ENCODE measurements at places on chromosomes 2 and 18.

DNA sequence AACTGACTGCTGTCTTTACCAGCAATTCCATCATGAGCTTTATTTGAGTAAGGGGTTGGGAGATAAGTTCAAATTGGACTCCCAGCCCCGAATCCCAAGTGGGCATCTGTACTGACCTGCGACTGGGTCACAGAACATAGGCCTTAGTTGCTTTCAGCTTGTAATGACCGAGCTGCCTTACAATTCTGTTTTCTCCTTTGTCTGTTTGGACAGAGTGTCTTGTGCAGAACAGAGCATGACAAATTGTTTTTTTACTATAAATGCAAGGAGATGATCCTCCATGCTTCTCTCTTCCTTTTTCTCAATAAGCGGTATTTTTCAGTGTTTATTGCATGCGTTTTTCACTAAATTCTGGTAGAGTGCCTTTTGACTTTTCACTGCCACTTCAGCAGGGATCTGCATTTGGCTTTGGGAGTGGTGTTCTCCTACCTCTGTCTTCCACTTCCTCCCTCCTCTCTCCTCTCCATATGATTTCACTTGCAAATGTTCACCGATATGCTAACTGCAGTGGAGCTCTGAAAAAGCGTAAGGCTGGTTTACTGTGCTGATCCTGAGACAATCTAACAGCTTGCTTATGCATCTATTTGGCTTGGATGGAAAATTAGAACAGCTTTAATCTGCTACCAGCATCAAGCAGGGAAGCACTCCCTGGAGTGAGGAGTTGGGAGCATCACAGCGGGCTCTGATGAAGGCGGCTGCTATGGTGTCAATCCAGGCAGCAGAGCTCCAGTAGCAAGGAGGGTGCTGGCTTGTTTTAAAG lies 158.8 kb upstream of the SMIM21 start:
- DNase-seq: no peak

- DNase-seq: no peak
These were observed 1624.9 kb upstream of the CELF4 start for GRCh38 chr18:39190508-39190907.

- DNase-seq: no peak
These were observed 9.7 kb downstream of the SERPINB7 start for GRCh38 chr18:63784787-63785452.

- no peak for DNase-seq
These were observed 103.1 kb upstream of the ARHGAP28 start for GRCh38 chr18:6626457-6626856.

- no peak for DNase-seq
These were observed 50.9 kb downstream of the MYCN start for GRCh38 chr2:15991231-15991630.

- DNase-seq: no peak
These were observed 550 bp downstream of the RAB1A start for GRCh38 chr2:65129286-65129825.

DNA sequence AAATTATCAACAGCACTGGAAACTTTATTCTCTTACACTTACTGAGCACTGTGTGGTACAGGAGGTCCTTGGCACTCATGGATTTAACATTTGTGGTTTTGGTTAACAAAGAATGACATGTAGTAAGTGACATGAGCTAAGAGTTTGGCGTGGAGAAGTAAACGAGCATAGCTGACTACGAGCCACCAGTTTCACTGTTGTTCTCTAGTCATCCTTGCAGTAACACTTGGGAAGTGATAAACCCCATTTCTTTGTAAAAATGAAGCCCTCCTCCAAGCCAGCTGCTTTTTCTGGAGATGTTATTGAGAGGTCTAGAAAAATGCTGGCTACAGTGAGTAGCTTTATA lies 32.7 kb downstream of the QPCT start:
- DNase-seq: no peak

DNA sequence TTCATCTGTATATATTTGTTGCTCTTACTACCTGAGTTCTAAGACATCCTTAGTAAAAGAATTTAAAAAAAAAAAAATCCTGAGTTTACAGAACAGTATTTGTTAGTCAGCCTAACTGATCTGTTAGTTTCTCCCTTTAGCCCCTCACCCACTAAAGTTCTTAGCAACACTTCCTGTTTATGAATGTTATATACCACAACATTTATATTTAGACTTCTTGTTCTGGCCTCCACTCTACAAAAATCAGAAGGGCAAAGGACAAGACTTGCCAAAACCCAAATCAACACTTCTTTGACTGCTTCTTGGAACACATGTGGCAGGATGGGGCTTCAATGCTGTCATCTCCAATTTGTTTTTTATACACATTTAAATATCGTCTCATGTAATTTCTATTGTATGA lies 71.1 kb downstream of the MGAT5 start:
- no peak for DNase-seq

GRCh38 chr2:104318001-104318665 lies 535.8 kb upstream of the POU3F3 start:
- no peak for DNase-seq

- no peak for DNase-seq
These were observed 15.3 kb downstream of the SCN9A start for GRCh38 chr2:166360426-166360825.

GRCh38 chr2:63898839-63899238 lies 57.1 kb downstream of the UGP2 start:
- no peak for DNase-seq

GRCh38 chr2:132814651-132815050 lies 144.6 kb upstream of the LYPD1 start:
- no peak for DNase-seq

GRCh38 chr2:18903750-18904149 lies 314.4 kb upstream of the NT5C1B start:
- no peak for DNase-seq

DNA sequence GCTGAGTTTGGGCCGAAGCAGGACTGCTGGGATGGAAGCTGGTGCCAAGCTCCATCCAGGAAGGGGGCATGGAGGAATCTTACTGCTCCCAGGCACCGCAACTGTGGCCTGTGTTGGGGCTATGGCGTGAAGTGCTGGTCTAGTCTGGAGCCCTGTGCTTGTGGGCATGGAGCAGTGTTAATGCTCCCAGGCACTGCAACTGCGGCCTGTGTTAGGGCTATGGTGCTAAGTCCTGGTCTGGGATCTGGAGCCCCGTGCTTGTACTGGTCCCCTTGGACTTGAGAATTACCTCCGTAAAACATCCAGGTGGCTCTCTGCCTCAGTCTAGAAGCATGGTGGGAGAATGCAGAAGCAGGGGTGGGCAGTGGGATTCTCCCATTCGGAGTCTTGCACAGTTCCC lies 1379.4 kb upstream of the ACVR2A start:
- no peak for DNase-seq

GRCh38 chr18:59569390-59569791 lies 127.8 kb downstream of the CCBE1 start:
- DNase-seq: no peak

GRCh38 chr18:63979409-63979920 lies 9.6 kb downstream of the SERPINB8 start:
- no peak for DNase-seq

GRCh38 chr2:219079417-219079816 lies 18.7 kb upstream of the IHH start:
- DNase-seq: no peak

GRCh38 chr2:48009256-48009655 lies 103.0 kb upstream of the FBXO11 start:
- DNase-seq: no peak

DNA sequence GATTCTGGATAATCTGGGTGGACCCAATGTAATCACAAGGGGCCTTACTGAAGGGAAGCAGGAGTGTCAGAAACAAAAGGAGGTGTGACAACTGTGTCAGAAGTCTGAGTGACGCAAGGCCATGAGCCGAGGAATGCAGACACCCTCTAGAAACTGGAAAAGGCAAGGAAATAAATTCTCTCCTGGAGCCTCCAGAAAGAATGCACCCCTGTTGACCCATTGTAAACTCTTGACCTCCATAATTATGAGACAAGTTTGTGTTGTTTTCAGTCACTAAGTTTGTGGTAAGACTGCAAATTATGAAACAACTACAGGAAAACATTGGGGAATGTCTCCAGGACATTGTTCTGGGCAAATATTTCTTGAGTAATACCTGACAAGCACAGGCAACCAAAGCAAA lies 47.3 kb upstream of the B3GNT7 start:
- DNase-seq: no peak

- no peak for DNase-seq
These were observed 111.7 kb downstream of the CDH2 start for GRCh38 chr18:28065031-28065792.

- DNase-seq: no peak
These were observed 104.5 kb downstream of the DHRS9 start for GRCh38 chr2:169173876-169174275.

GRCh38 chr2:181573140-181573736 lies 83.7 kb downstream of the CERKL start:
- peak; percentile 24 for DNase-seq

DNA sequence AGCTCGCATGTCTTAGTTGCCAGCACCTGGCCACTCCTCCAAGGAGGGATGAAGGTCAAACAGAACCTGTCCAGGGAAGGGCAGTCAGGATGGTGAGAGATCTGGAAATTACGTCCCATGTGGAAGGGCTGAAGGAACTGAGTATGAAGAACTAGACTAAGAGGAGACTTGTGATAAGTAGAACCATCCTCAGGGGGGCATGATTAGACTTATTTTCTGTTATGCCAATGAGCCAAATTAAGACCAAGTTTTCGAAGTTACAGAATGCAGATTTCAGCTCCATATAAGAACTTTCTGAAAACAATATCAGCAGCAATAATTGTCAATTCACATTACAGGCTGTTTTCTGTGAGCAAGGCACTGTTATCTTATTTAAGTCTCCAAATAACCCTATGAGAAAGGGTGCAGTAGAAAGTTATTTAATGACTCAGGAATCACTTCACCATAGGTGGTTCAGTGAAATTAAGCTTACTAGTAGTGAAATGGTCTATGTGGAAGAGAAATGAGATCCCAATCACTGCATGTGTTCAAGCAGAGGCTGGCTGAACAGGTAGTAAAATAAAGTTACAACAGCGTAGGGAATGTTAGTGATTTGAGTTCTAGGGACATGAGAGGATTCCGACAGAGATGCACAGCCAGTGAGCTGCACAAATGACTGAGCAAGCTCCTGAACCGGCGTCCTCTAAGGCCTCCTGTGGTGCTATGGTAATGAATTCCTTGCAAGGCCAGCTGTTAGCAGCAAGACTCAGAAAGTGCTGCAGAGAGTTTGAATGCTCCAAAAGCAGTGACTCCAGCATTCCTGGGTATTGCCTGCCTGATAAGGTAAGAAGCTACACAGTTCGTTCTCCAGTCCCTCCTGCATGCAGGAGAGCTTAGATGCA lies 4.5 kb upstream of the DYM start:
- DNase-seq: no peak

DNA sequence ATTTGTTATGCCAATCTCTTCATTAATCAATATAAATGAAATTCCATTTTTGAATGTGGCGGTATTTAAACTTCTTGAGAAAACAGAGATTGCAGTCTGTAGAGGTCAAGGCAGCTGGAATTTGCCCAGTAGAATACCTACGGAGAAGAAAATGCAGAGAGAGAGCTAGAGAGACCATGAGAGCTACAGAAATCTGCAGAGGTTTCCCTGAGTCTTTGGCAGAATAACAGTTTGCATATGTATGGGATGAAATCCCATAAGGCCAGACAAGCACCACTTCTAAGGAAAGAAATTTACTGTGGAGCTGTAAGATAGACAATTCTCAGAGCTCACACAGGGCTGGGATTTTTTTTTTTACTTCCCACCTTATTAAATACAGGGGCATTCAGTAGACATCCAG lies 23.6 kb upstream of the TMEFF2 start:
- no peak for DNase-seq

DNA sequence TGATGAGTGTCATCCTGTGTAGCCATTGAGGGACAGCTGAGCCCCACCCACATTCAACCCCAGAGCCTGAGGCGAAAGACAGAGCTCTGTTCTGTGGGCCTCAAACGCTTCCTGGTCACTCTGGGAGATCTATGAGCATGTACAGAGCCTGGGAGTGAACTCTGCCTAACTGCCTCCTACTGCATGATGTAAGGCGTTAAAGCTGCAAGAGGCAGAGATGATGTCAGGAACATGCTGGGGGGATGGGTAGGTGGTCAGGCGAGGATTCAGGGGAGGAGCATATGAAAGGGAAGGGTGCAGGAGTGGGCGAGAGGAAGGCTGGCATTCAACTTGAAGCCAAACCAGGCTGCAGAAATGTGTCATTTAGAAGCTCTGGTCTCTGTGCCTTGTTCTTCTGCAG lies 181.0 kb downstream of the TFCP2L1 start:
- DNase-seq: no peak

DNA sequence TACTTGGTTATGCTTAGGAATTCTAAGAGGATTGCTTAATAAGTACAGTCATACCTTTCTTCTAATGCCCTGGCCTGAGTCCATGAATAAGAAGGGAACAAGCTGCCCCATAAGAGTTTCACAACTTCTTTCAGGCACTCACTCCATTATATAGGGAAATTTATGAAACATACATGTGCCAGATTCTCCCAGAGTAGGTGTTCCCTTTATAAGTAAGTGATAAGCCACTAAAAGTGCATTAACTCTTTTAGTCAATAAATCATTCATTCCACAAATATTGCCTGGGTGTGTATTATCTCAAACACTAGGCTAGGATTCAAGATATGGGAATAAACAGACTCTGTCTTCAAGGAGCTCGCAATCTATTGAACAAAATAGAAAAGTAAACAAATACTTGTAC lies 84.5 kb upstream of the RBBP8 start:
- DNase-seq: no peak

GRCh38 chr2:237539681-237540080 lies 26.7 kb upstream of the PRLH start:
- DNase-seq: no peak

DNA sequence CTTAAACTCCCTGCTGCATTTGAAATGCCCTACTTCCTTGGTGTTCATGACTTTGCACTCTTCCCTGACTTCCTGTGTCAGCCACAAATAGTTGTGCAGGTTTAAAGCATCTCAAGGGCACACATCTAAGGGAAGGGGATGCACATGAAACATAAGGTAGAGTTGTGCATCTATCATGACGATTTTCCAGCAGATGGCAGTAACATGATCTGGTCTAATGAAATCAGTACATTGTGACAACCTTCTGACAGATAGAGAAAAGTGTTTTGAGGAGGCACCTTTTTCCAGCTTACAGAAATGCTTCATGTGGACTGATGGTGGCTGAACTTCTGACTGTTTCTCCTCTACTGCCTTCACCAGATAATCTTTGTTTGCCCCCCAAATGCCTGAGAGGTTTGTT lies 238.9 kb downstream of the XIRP2 start:
- no peak for DNase-seq

GRCh38 chr2:63792530-63792929 lies 49.2 kb upstream of the UGP2 start:
- DNase-seq: no peak

- no peak for DNase-seq
These were observed 508.6 kb downstream of the PARD3B start for GRCh38 chr2:205053827-205054410.

- no peak for DNase-seq
These were observed 11.5 kb upstream of the SERPINB13 start for GRCh38 chr18:63575681-63576080.
